ENCODE measurements at places on chromosomes 12 and 14.

DNA sequence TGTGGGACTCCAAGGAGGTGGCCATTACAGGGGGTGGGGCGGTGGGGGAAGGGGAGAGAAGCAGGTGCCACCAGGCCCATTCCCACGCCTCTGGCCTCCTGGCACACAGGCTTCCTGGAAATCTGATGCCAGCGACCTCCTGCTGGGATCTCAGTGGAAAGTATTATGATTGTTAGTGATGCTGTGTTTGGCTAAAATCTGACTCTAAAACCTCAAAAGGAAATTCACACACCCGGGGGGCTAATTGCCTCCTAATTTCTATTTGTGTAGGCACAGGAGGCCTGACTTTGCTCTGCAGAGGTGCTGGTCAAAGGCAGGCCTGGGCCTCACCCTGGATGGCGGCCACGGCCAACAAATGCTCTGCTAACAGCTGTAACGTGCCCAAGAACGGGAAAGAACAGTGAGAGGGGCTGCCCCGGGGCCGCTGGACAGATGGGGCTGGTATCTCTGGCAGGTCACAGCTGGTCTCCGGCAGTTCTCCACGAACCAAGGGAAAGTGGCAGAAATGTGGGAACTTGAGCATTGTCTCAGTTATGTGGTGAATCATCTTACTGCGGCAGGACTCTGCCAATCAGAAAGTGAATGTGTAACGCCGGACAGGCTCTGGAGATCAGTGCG is 14.3 kb downstream of the FAM181A start:
- no peak for DNase-seq

- no peak for DNase-seq
Measured at GRCh38 chr14:57833323-57833722, 32.6 kb downstream of the SLC35F4 start.

DNA sequence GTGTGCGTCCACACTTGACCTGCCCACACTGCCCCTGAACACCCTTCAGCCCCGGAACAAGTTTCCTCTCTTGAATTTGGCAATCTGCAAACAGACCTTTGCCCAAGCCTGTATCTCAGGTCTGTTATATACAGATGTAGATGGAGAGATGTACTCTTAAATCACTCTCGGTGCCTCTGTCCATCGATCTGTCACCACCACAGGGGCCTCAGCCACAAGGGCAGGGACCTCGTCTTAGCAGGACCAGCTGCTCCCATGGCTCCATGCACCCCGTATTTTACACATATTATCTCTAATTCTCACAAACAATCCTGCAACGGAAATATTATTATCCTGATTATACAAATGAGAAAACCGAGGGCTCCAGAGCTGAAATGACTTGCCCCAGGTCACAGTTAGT is 313.4 kb downstream of the BCL11B start:
- no peak for DNase-seq

DNA sequence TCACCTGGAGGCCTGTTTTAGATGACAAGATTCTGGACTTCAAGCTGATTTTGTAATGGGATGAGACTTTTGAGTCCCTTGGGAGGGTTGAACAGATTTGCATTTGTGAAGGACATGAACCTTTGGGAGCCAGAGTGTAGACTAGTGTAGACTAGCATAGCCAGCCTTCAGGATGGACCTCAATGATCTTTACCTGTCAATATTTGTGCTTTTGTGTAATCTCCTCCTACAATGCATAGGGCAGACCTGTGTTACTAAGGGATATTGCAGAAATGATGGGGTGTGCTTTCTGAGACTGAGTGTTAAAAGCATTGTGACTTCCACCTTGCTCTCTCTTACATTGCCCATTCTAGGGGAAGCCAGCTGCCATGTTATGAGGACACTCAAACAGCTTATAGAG is 9.9 kb upstream of the LRP10 start:
- DNase-seq: no peak

DNA sequence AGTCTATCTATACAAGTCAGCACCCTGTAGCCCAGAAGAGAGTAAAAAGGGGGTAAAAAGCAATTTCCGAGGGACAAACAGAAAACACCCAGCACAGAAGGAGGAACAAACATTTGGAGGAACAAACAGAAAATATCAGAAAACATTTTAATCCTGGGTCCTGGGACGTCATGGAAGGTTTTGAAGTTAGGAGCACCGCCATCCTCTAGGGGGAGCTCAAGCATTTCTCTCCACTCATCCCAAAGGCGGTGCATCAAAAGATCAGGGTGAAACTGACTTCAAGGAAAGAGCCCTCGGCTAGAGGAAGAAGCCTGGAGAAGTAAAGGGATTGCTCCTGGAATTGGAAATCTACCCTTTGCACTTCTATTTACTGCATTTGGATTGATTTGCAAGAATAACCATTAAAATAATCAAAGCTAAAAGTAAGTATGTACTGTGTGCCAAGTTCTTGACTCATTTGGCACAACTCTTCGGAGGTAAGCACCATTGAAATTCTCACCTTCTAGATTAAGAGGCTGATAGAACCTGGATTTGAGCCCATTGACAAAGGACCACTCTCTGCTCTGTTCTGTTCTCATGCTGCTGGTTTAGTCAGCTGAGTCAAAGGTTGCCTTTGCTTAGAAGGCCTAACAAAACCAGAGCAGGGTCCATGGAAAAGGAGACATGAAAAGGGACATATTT is 17.2 kb upstream of the POC1B start:
- DNase-seq: no peak

DNA sequence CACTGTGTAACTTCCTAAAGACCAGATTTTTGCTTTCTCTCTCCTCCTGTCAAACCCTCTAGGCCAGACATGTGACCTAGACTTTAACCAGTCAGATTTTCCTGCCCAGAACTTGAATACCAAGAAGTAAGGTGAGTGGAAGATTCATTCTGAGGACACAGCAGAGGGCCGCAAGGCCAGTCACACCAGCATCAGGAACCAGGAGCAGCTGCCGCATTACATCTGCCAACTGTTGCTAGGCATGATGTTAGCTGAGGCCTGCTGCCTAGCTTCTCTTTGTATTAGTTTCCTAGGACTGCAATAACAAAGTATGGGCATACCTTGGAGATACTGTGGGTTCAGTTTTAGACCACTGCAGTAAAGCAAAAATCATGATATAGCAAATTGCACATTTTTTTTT is 101.9 kb upstream of the BMP4 start:
- no peak for DNase-seq

DNA sequence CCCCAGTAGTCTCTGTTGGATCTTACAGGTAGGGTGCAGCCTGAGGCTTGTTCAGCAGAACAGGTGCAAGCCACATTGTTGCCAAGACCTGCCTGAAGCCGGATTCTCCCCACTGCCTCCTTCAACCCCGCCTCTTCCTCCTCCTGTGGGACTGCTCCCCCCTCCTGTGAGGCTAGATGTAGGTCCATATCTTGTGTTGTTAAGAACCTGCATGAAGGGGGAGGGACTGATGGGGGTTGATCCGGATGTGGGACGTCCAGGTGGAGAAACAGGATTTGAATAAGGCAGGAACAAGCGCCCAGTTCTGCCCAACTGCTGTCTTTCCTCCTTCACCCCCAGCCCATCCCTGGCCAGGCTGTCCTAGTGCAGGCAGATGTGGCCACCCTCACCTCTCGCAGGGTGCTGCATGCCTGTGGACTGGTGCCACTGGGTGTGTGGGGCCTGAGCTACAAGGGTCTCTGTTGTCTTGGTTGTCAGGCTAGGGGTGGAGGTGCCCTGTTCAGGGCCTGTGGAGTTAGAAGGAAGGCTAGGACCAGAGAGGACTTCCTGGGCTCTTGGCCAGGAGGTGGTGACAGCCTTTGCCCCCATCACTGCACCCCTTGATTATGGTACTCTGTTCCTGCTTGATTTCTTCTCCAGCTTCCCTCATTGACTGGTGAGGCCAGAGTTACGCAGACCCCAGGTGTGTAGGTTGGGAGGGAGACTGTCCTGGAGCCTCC is 1.4 kb downstream of the NR4A1 start:
- no peak for DNase-seq

DNA sequence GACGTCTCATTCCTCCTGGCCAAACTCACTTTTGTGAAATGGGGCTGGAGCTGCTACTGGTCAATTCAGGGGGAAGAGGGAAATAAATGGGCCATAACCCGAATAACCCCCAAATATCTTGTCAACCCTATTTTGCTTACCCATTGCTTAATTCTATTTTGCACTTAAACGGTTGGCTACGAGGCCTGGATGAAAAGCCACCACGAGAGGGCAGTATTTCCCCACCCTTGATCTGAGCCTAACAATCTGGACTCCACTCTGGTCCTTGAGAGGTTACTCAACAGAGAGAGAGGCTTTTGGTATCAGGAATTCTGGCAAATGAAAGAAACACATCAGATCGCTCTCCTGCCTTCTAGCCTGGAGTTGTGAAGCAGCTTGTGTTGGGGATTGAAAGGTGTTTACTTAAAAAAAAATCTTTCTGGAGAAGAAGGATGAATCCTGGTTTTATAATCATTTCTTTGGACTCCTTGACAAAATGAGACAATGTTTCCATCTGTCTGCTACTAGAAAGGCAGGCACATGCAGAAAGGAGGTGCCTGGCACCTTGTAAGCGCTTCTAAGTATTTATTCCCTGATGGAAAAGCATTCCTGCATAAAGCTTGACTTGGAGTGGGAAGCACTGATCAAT is 22.4 kb upstream of the FBXO21 start:
- DNase-seq: no peak

DNA sequence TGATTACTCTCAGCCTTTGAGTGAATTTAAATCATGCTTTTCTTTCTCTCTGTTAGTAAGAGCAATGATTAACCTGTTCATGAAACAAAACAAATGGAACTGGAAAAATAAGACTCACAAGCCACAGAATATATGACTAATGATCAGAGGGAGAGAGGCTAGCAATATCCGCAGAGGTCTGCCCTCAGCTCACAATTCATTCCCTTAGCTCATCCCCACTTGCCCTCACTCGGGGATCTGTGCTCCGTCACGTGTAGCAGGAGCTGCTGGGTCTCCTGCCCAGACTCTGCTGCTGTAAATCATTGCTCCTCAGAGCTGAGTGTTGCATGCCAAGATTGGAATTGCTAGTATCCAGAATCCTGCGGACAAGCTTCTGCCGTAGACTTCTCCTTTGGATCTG is 53.1 kb upstream of the GNG2 start:
- DNase-seq: no peak

DNA sequence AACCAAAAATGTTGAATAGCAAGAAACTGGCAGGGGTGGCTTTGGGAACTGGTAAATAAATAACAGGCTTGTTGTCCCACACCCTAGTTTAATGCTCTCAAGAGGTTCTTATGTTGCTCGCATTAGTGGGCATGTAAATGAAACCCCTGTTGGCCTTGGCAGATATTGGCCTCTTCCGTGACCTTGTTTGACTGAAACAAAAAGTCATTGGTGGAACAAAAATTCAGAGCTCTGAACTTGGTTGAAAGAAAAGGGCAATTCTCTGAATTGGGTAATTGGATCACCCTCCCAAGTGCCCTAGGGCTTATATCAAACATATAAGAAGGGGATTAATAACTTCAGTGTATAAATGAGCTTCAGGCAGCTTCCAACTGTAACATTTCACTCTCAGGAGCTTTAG is 426.2 kb downstream of the ZFP36L1 start:
- DNase-seq: no peak

- DNase-seq: no peak
Measured at GRCh38 chr12:123578243-123578642, 6.1 kb upstream of the TMED2 start.

All from activated naive CD4-positive, alpha-beta T cell (primary cell).